Astrocyte of the hippocampus (primary cell): ENCODE measurements at places on chromosomes 2 and 18.

DNA sequence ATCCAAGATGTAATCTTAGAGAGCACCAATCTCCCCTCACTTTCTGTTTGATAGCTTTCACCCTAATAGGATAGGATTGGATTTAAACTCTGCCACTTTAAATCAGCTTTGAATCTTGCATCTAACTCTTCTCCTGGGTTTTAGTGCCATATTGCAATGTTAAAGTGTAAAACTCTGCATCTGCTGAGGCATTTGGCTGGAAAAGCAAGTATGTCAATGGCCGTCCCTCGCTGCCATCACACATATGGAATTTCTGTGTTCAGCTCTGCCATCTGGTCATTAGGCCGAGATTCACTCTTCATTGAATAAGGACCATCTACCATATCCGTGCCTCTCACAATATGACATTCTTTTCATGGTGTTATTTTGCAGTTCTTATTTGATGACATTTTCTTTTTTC lies 728.1 kb upstream of the PIK3C3 start:
- no peak for DNase-seq

DNA sequence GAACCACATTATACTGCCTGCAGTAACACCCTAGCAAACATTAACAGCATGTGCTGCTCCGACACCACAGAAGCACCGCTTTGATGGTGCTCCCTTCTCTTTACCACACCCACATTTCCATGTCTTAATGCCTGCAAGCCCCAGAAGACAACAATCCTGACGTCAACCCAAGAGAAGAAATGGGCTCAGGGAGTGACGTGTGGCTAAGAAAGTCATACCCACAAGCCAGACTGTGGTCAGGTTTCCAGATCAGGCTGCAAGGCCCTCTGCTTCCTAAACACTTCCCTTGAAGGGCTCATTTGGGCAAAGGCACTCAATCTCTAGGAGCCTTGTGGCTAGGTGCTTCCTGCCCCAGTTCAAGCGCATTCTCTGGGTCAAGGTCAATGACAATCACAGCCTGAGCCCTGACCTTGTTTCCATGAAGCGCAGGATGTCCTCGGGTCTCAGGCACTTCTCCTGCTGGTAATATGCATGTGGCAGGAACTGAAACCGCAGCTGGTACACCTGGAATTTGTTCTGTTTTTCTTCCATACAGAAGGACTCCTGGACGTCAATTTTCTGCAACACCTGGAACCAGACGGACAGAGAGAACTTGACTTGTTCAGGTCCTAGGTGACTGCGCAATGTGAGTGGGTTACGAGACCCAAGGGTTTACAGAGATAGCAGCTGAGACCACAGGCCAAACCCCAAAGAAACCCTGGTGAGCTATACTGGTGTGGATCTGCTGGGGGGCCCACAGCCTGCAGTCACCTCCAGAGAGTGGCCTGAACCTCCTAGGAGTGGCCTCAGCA lies 67.2 kb downstream of the POLR1A start:
- DNase-seq: peak; percentile 66

DNA sequence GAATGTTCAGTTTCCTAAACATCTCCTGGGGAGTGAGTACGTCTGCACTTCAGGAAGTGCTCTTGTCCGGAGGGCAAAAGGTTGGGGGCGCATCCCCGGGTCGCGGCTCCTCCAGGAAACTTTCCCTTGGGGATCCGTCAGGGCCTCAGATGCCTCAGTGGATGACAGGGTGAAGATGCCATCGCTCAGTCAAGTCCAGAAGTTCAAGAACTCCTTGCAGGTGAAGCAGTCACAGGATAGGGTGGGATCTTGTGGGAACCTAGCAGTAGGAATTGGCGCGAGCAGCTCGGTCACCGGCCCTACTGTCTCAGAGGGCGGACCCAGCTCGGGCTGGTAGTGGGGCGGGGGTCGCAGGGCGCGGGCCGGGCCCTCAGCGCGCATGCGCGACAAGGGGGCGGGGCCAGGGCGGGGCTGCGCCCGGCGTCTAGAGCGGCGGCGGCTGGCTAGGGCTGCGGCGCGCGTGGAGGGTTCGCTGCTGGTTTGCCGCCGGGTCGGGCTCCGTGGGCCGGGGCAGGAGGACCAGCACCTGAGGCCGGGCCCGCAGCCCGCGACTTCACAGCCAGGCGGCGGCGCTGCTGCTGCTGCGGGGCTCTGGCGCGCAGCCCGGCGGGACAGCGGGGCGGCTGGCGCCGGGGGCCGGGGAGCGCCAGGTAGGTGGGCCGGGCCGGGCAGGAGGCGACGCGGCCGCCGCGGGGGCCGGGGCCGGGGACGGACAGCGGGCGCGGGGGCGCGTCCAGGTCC lies at the start of gene INPP4A:
TSS of gene INPP4A (plus strand) at position 423 of the 741 bp plus-strand sequence. CDS start 75,191 bp downstream, outside the sequence.
- peak; percentile 90 for DNase-seq

DNA sequence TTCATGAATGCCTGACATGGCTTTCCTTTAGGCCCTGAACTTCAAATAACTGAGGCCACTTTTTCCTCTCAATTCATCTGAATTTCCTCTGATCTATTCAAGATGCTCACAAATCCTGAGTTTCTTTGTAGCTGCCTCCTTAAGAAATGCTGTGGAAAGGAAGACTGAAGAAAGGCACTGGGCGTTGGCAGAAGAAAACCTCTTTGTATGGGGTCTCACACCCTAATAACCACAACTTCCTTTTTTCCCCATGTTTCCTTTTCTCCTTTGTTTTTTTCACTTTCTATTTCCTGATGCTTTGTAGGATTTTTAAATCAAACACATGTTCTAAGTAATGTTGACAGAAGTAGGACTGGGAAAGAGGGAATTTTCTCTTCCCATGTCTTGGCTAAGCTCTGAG lies 447.4 kb downstream of the CMPK2 start:
- DNase-seq: no peak

DNA sequence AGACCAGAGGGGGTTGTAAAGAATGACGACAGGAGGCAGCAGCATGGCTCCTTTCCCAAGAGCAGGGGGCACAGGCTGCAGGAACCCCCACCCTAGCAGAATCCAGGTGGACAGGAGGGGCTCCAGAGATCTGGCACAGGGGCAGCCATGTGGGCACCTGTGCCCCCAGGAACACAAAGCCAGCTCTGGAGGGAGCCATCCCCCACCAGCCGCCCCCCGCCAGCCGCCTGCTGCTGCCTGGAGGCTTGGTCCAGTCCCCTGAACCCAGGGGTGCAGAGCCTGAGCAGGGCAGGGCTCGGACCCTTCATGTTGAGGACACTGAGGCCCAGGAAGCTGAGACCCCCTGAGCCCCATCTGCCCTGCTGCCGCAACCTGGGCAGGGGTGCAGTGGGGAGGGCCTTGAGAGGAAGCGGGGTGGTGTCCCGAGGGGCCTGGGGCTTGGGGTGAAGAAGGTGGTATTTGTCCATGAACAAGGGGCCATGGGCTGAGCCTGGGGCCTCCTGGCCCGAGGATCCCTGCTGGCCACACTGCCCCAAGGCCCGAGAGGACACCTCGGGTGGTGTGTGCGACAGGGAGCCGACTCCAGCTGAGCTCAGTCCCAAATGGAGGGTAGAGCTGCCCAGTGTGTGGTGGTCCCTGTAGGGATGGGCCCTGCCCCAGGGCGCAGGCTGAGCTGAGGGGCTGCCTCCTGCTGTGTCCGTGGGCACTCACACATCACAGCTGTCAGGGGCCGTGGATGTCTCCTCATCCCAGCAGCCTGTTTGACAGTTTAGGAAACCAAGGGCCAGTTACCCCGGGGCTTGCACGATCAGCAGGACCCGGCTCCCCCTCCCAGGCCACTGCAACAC lies 39.8 kb upstream of the SNED1 start:
- no peak for DNase-seq

- no peak for DNase-seq
These were observed 178.4 kb downstream of the MTX2 start for GRCh38 chr2:176447616-176448015.

DNA sequence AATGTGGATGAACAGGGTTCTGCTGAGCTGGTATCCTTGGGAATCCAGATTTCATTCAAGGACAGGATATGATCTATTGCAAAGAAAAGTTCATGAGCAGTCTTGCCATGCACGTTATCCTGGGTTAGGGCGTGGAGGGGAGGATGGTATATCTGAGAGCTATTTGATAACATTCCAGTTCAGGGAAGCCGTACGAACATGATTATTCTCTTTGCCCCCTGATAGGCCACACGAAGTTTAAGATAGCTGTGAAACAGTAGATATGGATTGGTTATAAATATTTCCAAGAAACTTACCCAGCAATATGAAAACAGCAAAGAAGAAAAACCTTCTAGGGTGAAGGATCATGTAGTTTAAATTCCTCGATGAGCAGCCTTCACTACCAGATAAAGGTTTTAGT lies 171.9 kb downstream of the LTBP1 start:
- no peak for DNase-seq
